Tibial nerve (tissue), 4 donors: ENCODE measurements at places on chromosomes 7 and 10. TPM values are rescaled to one million over a fixed set of nuclear protein-coding genes. Genes with fewer than 3 reads are reported as not detected.

DNA sequence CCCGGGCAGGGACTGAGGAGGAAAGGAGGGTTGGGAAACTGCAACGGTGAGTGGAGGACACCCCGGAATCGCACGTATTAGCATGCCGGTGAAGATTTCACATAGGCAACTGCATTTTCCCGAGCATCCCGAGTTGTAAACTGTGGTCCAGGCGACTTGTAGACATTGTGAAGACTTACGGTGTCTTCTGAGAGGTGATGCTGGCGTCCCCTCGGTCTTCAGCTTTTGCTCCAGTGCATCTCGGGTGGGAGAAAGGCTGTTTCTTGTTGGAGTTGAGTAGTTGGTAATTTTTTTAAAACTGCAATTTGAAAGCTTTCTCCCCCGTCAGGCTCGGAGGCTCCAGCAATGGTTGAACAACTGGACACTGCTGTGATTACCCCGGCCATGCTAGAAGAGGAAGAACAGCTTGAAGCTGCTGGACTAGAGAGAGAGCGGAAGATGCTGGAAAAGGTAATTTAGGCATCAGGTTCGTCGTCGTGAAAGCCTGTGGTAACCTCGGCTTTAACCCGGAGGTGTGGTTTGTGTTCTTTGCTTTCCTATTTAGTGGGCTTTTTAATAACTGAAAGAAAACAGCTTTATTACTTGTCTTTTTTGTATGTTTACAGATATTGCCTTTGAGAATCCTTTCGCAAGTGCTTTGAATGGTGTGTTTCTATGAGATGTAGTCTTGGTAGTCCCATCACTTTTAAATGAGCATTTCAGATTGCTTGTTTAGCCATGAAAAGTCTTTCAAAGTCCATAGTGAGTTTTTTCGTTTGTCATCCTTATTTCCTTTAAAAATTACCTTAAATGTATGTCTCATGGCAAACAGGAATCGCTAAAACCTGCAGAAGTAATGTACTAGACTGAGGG is 687 bp downstream of the HELLS start:
- DNase-seq: no peak

DNA sequence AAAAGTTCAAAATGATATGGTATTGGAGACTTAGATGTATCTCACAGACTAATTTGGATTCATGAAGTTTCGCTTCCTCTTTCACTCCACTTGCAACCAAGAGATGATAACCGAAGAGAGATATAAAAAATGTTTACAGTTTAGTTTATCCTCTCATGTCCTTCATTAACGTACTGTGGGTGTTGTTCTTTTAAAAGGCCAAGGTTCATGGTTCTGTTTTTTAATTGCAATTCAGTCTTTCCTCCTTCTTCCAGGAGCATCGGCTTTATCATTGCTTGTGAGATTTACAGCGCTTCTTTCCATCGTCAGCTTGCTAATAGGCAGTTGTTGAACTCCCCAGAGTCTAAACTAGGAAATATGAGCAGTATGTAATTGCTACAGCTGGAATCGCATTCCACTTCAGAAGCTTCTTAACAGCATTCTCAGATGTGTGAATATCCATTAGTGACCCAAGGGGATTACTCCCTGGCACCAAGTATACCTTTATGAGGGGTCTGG is 75.9 kb upstream of the HGF start:
- DNase-seq: no peak

GRCh38 chr10:47389619-47390018 is 5.5 kb upstream of the ZNF488 start:
- DNase-seq: no peak

Gene KCNIP2
- 52.4 TPM for total RNA-seq

Gene YAE1
- total RNA-seq: 17.1 TPM
